ENCODE measurements at places on chromosomes 7 and 10. TPM values are rescaled to one million over a fixed set of nuclear protein-coding genes. Genes with fewer than 3 reads are reported as not detected.

DNA sequence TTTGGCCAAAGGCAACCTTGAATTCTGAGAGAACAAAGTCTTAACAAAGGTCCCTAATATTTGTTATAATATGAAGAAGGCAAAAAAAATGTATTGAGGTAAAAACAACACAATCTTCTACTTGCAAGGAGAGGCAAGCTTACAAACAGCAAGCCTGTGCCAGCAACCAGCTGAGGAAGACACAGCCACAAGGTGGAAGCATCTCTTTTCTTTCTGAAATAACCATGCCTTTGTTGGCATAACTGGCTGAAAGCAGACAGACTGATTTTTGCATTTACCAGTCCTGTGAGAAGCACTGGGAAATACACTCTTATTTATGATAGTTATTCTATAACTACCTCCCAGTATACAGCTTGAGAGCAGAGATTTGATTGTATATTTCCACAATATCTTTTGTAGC lies 292.0 kb downstream of the PHTF2 start:
- peak; percentile 11 for DNase-seq
- no peaks in the 10 kb centered on the region for H3K27me3 ChIP-seq

DNA sequence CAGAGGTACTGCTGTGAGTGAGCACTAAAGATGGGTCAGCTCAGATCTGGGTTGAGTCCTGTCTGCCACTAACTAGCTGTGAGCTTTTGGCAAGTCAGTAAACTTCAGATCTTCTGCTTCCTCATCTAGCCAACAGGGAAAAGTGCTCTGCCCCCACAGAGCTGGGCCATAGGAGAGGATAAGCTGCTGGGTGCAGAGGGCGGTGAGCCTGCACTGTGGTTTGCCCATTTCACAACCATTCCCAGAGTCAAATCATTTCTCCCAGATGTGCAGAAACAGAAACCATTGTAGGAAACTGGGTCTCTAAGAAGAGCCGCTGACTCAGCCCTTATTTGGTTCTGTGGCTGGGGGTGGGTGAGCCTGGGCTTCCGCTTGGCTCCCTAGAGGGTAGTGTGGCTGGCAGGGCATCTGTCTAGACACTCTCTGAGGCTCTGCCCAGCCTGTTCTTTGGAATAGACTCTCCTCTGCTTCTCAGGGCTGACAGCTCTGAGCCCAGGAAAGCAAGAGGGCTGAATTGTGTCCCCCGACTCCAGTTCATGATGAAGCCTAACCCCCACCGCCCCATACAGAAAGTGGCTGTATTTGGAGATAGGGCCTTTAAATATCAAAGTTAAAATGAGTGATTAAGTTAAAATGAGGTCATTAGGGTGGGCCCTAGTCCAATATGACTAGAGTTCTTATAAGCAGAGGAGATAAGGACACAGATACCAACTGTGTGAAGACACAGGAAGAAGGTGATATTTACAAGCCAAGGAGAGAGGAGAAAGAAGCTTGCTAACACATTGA lies 29.5 kb upstream of the ARHGAP22 start:
- H3K4me3 ChIP-seq: no peak overlapping the region
- peak overlapping the region; percentile 25 for H3K27ac ChIP-seq
- H3K36me3 ChIP-seq: no peaks in the 10 kb centered on the region
- peak; percentile 42 for DNase-seq

DNA sequence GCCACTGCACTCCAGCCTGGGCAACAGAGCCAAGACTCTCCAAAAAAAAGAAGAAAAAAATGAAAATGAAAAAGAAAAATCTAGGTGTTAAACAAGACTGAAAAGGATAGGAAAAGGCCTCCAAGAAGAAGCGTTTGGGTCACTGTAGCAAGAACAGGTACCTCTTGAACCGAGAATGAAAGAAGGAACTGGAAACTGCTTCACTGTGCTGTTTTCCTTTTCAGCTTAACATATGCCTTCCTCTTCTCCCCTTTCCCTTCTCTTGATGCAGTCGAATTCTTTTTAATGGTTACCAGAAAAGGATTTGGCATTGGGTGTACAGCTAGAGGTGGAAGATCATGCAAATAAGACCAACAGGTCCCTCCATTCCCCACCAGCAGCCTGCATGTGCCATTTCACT lies 28.1 kb downstream of the LRRC4 start:
- no peak overlapping the region for H3K4me3 ChIP-seq
- H3K27me3 ChIP-seq: no peaks in the 10 kb centered on the region
- peaks cover 28% of the 10 kb centered on the region for H3K4me1 ChIP-seq
- DNase-seq: no peak
- peaks cover 3% of the 10 kb centered on the region for H3K36me3 ChIP-seq

- peak overlapping the region; percentile 86 for H3K4me3 ChIP-seq
- no peaks in the 10 kb centered on the region for H3K36me3 ChIP-seq
These were observed 1.2 kb downstream of the SEPTIN7 start for GRCh38 chr7:35802102-35802466.

- peaks cover 19% of the 10 kb centered on the region for H3K4me1 ChIP-seq
- no peak overlapping the region for H3K27ac ChIP-seq
- no peak for DNase-seq
- H3K4me3 ChIP-seq: peak overlapping the region; percentile 58
- H3K36me3 ChIP-seq: no peaks in the 10 kb centered on the region
These were observed 1.5 kb downstream of the FAM131B start for GRCh38 chr7:143360788-143361551.

GRCh38 chr7:157276731-157277562 lies 59.9 kb upstream of the DNAJB6 start:
- no peaks in the 10 kb centered on the region for H3K36me3 ChIP-seq
- H3K27me3 ChIP-seq: peaks cover 10% of the 10 kb centered on the region
- peaks cover 41% of the 10 kb centered on the region for H3K4me1 ChIP-seq
- peak; percentile 71 for DNase-seq

GRCh38 chr10:34667177-34667576 lies 147.9 kb downstream of the PARD3 start:
- H3K27me3 ChIP-seq: no peaks in the 10 kb centered on the region
- H3K4me3 ChIP-seq: no peak overlapping the region
- H3K36me3 ChIP-seq: no peaks in the 10 kb centered on the region
- H3K27ac ChIP-seq: no peak overlapping the region

GRCh38 chr10:29355411-29355991 lies 66.6 kb downstream of the LYZL1 start:
- peaks cover 34% of the 10 kb centered on the region for H3K4me1 ChIP-seq
- no peak overlapping the region for H3K27ac ChIP-seq
- no peaks in the 10 kb centered on the region for H3K27me3 ChIP-seq
- H3K4me3 ChIP-seq: no peak overlapping the region

DNA sequence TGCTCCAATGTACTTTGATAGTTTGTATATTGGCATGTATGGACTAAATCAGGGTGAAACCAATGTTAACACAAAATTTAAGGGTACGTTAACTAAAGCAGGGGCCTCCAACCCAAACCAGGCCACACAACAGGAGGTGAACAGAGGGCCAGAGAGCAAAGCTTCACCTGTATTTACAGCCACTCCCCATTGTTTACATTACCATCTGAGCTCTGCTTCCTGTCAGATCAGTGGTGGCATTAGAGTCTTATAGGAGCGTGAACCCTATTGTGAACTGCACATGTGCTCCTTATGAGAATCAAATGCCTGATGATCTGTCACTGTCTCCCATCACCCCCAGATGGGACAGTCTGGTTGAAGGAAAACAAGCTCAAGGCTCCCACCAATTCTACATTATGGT lies 62.0 kb upstream of the SCIN start:
- DNase-seq: no peak
- no peaks in the 10 kb centered on the region for H3K36me3 ChIP-seq
- no peaks in the 10 kb centered on the region for H3K27me3 ChIP-seq
- no peak overlapping the region for H3K27ac ChIP-seq

DNA sequence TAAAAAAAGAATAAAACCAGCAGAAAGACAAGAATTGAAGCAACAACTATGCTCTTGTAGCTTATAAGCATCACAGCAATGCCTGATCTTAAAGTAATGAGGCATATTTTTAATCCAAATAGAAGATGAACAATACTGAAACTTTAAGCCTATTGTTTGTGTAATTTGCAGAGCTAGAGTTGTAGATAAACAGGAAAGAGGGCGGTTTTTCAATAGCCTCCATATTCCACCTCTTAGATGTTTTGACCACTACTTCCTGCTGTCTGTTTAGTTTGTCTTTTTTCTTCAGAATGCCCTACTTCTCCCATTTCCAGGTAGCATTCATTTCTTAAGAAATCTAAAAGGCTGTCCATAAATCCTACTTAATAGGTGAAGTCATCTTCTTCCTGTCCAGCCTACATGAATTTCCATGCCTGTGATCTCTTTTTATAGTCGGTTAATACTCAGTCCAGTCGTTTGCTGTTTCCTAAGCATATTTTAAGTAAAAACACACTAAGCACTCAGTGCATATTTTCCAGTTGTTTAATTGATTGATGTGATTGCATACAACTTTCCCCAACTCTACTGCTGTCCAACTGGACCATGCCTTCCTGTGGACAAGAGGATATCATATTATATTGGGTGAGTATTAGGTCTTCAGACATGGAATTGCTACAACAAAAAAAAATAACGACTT lies 308.1 kb downstream of the TFEC start:
- no peaks in the 10 kb centered on the region for H3K27me3 ChIP-seq
- no peaks in the 10 kb centered on the region for H3K36me3 ChIP-seq
- H3K4me3 ChIP-seq: no peak overlapping the region

DNA sequence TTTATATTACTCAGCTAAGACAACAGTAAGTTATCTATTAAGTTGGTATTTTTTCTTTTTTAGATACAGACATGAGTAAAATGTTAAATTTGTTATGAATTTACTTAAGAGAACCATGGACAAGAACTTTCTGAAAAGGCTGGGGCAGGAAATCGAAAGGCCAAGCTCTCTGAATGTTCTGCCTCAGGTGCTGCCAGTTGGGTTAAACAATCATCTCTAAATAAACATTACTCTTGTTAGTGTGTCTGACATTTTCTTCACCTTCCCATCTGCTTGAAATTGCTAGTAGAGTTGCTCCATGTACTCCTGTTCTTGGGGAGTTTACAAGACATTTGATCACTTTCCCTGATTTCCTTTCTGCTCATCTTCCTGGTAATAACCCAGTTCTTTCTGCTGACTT lies 87.5 kb downstream of the ANKRD7 start:
- H3K4me1 ChIP-seq: no peaks in the 10 kb centered on the region
- no peak overlapping the region for H3K4me3 ChIP-seq
- peak; percentile 3 for DNase-seq
- H3K27me3 ChIP-seq: no peaks in the 10 kb centered on the region

DNA sequence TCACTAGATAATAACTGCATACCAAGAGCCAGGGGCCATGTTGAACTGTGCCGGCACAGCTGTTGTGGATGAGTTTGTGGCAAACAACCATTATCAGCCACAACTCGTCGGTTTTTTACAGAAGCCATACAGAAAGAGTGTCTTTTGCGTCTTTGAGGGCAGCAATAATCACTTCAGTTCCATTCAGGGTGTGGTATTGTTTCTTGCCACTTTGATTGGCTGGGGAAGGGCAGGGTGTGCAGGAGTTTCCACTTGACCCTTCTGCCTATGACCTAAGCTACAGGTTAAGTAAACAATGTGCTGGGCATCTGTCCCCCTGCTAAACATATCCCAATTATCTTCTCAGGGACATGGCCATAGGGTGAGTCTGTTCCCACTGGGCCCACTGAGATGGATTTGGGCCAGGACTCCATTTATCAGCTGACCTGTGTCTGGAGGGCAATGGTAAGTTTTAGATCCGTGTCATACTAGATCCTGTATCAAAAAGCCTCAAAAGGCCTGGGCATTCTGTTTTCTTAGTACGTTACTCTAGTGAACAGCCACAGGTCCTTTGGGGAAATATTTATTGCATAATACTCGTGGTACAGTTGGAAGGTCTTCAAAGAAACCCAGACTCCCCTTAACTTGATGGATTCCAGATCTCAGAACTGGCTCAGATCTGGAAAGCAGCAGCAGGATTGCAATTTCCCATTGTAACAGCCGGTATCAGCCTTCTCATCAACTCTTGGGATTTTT lies 15.9 kb downstream of the ZNF3 start:
- no peaks in the 10 kb centered on the region for H3K27me3 ChIP-seq
- H3K27ac ChIP-seq: peak overlapping the region; percentile 46
- peak; percentile 78 for DNase-seq
- peaks cover 12% of the 10 kb centered on the region for H3K4me1 ChIP-seq

- H3K27me3 ChIP-seq: peaks cover 24% of the 10 kb centered on the region
- H3K4me3 ChIP-seq: no peak overlapping the region
- H3K27ac ChIP-seq: no peak overlapping the region
- H3K4me1 ChIP-seq: peaks cover 22% of the 10 kb centered on the region
- H3K36me3 ChIP-seq: no peaks in the 10 kb centered on the region
These were observed 2.9 kb downstream of the NRCAM start for GRCh38 chr7:108453320-108453719.

DNA sequence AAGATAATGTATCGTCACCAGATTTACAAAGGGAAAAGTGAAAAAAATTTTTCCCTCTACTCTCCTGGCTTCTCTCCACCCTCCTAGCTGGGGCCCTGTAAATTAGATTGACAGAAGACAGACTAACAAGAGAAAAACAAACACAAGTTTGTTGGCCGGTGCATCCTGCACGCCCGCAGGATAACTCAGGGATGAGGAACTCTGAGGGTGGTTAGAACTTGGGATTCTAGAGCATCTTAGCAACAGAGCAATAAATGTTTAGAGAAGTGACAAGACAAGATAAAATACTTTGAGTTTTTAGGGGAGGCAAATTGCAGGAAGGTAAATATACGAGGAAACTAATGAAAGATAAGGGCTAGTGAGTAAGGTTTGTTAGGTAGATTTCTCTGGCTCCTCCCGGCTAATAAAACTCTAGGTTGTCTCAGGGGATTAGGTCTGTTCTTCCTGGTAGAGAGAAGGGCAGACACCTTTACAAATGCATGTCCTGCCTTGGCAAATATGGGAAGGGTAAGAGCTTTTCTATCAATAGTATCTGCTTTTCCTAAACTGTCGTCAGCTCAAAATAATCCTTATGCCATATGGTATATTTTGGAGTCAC lies 4.3 kb upstream of the UCN3 start:
- no peak overlapping the region for H3K27ac ChIP-seq
- H3K4me1 ChIP-seq: no peaks in the 10 kb centered on the region
- H3K27me3 ChIP-seq: no peaks in the 10 kb centered on the region
- no peak for DNase-seq

DNA sequence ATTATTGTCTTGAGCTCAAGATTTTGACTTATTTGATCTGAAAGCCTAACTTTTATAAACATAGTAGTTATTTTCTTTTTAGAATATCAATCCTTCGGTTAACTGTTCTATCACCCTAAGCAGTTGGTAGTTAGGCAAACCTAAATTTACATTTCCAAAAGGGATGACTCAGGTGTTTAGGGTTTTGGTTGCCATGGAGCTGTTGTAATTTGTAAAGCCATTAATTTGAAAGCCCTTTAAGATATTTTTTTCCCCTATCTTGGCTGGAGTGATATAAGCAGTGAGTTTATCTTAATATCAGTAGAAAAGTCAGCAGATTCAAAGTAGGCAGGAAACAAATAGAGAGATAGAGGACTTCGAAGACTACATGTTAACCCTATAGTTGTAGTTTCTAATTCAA lies 1472.6 kb upstream of the CELF2 start:
- no peak overlapping the region for H3K27ac ChIP-seq
- H3K27me3 ChIP-seq: no peaks in the 10 kb centered on the region
- H3K4me3 ChIP-seq: no peak overlapping the region
- H3K4me1 ChIP-seq: no peaks in the 10 kb centered on the region
- H3K36me3 ChIP-seq: no peaks in the 10 kb centered on the region

TEX36 gene
- total RNA-seq: not detected

CALCR gene
- total RNA-seq: not detected

ADAM8 gene
- total RNA-seq: 5.5 TPM

AOAH gene
- total RNA-seq: 35.8 TPM

FAM24B gene
- 2.0 TPM for total RNA-seq

TIMM23 gene
- total RNA-seq: 60.8 TPM

CASTOR2 gene
- 3.8 TPM for total RNA-seq

ADAM22 gene
- total RNA-seq: not detected

CAMK2B gene
- not detected for total RNA-seq
